ENCODE measurements at places on chromosomes 12 and 14.

GRCh38 chr14:73295198-73295796, 58.0 kb downstream of the PAPLN start:
- DNase-seq, result no peak

- DNase-seq, result no peak
Measured at GRCh38 chr12:72679147-72679757, 407.1 kb downstream of the TRHDE start.

- no peak for DNase-seq
Measured at GRCh38 chr12:50174971-50175715, 8.0 kb upstream of the CERS5 start.

GRCh38 chr12:53710091-53710490, 17.2 kb downstream of the CALCOCO1 start:
- no peak for DNase-seq

DNA sequence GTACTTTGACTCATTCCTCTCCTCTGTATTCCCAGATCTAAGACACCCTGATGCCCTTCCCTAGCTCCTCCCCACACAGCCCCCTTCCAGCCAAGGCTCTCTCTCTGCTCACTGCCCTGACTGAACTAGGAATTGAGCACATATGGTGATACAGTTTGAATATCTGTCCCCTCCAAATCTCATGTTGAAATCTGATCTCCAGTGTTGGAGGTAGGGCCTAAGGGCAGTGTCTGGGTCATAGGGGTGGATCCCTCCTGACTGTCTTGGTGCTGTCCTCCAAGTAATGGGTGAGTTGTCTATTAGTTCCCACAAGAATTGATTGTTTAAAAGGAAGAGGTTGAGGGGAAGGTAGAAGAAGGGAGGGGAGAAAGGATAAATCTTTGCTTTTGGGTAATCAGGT, 17.4 kb downstream of the CMKLR1 start:
- DNase-seq, result no peak

DNA sequence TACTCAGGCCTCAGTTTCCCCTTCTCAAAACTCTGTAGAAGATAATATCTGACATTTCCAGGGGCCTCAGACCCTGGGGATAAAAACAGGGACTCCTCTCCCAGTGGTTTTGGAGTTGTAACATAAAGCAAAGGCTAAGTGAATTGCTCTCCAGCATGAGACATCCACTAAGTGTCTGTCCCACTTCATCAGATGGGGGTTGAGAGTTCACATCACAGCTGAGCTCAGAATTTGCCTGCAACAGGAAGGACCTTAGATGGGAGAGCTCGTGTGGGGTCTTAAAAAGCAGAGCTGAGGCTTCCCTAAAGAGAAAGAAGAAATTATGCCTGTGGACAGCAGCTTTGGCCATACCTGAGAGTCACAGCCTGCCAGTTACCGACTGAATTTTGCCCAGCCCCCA, 61.1 kb downstream of the TBX5 start:
- no peak for DNase-seq

- no peak for DNase-seq
Measured at GRCh38 chr12:73935817-73936216, 601.8 kb upstream of the ATXN7L3B start.

GRCh38 chr12:3834774-3835173, 38.4 kb downstream of the PARP11 start:
- DNase-seq, result no peak

DNA sequence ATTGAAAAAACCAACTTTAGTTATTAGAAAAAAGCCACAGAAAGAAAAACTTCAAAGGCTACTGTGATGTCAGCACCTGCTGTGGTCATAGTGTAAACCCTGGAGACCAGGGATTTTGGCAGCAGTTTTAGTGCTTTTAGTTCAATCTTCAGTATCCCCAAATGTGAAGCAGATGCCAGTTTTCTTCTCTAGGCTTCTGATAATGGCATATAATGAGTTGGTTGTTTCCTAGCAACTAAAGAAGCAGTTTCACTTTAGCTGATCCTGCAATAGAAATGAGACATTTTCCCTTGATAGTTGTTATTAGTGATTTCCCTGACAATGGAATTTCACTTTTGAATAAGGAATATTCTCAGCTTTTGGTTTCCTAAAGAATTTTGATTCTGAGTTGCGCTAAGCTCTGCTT, 131.2 kb downstream of the NUBPL start:
- peak; percentile 54 for DNase-seq

DNA sequence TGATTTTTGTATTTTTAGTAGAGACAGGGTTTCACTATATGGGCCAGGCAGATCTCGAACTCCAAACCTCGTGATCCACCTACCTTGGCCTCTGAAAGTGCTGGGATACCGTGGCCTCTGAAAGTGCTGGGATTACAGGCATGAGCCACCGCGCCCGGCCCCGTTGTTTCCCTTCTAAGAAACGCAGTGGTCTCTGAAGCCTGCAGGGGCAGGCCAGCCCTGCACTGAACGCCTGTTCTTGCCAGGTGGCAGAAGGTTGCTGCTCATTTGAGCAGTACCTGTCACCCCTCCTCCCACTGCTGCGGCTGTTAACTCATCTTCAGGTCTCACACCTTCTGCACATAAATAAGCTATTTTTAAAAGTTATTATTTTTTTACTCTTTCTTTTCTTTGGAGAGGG, 24.3 kb downstream of the GPRC5A start:
- DNase-seq, result no peak

- no peak for DNase-seq
Measured at GRCh38 chr14:104132981-104133380, 5.4 kb upstream of the KIF26A start.

DNA sequence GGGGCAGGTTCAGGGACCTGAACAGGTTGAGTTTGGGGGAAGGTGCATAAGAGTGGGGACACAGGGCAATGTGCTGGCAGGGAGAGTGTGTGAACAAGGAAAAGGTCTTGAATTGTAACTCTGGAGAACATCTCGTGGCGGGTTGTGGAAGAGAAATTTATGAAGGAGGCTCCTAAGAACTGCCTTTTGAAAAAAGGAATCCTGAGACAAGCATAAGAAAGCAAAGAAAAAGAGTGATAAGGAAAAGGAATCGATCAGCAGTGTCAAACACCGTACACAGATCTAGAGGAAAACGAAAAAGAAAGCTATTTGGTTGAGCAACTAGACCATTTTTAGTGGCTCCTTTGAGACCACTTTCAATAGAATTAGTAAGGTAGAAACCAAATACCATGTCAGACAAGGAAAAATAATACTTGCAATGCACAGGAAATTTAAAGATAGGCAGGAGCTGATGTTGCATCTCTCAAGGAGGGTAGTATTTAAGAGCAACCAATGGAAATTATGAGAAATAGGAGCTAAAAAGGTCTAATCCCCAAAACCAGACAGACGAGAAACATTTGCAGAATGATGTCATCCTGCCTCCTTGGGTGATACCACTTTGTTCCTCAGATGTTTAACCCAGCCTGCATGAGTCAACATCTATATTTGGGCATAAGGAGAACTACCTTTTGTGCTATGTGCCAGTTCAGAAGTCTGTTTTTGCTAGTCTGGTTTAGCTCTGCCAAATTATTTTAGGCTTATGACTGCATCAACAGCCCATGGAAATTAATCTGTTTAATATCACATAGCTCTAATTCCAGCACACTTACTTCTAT, 64.5 kb upstream of the STK38L start:
- no peak for DNase-seq

DNA sequence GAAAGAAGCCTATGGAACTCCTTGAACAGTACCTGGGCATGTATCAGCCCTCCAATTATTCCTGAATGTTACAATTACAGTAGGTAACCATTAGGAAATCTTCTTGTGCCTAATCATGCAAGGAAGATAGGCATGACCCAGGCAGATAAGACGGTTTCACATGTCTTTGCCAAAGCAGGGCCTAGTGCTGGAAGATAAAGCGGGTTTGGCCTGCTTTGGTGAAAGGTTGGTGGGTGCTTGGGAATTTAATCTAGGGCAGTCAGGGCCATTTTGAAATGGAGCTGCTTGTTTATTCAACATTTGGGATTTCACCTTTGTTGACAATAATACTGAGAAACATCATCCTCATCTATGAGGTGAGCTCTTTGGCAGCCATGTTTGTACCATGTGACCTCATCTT, 12.5 kb upstream of the SRSF5 start:
- no peak for DNase-seq

GRCh38 chr12:123483602-123484248, 25.8 kb downstream of the SNRNP35 start:
- DNase-seq, result no peak

GRCh38 chr12:114063435-114063834, 97.3 kb upstream of the RBM19 start:
- DNase-seq, result no peak

- DNase-seq, result no peak
Measured at GRCh38 chr14:55814064-55814463, 234.1 kb downstream of the KTN1 start.

DNA sequence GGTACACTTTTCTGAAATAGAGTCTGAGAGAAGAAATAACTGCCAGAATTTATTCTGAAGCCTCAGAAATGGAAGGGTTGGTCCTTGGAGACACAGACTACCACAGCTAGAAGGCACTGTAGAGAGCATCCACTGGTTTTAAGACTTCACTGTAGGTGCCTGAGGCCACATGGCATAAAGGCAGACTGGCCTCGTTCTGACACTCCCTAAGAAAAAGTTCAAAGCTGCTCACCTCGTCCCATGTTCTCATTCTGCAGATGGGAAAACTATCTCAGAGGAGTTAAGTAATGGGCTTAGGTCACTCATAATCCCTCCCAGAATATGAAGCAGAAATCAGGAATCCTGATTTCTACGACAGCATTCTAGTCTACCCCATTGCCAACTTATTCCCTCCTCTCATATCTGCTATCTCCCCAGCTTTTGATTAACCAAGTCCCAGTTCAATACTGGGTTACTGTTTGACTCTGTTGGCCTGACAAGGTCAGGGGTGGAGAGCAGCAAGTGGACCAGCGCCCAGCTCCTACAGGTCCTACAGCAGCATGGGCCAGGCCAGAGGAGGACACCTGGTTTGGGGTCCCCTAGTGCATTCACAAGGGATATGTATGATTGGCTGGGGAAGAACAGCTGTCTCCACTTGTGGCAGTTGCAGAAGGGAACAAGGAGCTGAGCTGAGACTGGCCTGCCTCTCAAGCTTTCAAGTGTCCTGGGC, 3.7 kb downstream of the ITGA5 start:
- DNase-seq, result no peak

GRCh38 chr12:27604431-27604830, 80.4 kb downstream of the PPFIBP1 start:
- no peak for DNase-seq

- DNase-seq, result no peak
Measured at GRCh38 chr14:75515629-75515996, 6.7 kb upstream of the BATF start.
